ENCODE measurements at places on chromosomes 2 and 18.

DNA sequence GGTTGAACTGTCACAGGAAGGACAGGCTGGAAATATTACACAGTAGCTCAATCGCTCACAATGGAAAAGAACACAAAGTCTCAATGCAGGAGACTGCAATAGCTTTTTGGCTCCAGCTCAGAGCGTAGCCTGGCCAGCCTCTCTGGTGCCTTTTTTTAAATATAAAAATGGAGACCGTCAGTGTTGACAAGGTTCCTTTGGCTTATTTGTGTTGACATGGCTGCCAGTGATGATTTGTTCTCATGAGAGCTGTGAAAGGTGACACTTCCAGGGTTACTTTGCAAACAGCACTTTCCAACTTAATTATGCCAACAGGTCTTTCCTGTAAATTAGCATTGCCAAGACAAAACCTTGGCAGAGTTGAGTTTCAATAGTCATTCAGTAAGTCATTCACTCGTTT lies 70.8 kb downstream of the KCNE4 start:
- DNase-seq: no peak

- DNase-seq: no peak
These were observed 46.6 kb upstream of the TPO start for GRCh38 chr2:1366546-1367134.

- no peak for DNase-seq
These were observed 11.2 kb downstream of the ZNF385B start for GRCh38 chr2:179850188-179850587.

GRCh38 chr2:133169274-133169912 lies 398.9 kb downstream of the NCKAP5 start:
- no peak for DNase-seq

GRCh38 chr2:16641509-16641908 lies 24.1 kb downstream of the CYRIA start:
- no peak for DNase-seq

DNA sequence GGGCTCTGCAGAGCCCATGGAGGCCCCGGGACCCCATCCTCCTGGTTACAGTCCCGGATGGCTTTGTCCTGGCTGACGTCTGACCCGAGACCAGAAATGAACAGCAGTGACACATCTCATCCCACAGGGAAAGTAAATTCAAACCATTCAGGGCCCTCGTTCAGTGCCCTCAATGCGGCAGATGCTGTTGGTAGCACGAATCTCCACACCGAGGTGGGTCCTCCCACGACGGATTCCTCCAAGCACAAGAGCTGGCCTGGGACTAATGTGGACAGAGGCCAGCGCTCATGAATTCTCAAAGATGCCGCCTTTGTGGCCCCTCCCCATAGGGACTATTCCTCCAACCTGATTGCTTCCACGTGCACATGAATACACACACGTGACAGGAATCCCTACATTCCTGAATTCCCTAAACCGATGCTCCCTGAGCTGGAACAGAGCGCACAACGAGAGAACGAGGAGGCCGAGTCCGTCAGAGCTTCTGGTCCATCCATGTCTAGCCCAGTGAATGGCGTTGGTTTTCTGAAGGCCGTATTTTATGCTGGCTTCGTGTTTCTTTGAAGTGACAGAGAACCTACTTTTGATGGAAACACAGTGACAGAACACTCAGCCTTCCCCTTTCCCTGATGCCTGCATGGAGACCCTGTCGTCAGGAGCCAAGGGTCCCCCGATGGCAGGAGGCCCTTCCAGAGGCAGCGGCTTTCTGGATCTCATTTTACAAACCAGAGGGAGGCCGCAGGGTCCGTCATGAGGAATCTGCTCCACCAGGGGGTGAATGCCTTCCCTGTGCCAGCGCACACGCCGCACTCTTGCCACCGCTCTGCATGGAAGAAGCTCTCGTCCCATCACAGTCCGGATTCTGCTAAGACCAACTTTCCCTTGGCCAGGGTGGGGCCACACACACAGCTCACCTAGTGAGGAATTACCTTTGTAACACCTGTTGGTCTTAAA lies 64.3 kb upstream of the SNTG2 start:
- DNase-seq: no peak

DNA sequence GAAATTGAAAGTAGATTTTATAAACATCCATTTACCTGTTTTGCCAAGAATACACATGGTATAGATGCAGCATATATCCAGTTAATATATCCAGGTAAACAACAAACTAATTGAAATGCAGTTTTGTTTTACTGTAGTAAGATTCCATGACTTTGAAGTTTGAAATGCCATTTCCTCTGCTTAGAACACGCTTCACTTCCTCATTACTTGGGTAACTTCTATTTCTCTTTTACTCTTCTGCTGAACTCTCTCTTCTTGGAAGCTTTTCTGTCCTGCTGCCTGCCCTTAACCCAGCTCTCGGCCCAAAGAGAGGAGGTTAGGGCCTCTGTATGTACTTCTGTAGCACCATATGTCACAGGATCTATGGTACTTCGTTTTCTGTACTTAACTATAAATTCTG lies 14.1 kb upstream of the IL1RL2 start:
- DNase-seq: peak; percentile 13

- DNase-seq: no peak
These were observed 301.3 kb upstream of the SKOR2 start for GRCh38 chr18:47552783-47553182.

DNA sequence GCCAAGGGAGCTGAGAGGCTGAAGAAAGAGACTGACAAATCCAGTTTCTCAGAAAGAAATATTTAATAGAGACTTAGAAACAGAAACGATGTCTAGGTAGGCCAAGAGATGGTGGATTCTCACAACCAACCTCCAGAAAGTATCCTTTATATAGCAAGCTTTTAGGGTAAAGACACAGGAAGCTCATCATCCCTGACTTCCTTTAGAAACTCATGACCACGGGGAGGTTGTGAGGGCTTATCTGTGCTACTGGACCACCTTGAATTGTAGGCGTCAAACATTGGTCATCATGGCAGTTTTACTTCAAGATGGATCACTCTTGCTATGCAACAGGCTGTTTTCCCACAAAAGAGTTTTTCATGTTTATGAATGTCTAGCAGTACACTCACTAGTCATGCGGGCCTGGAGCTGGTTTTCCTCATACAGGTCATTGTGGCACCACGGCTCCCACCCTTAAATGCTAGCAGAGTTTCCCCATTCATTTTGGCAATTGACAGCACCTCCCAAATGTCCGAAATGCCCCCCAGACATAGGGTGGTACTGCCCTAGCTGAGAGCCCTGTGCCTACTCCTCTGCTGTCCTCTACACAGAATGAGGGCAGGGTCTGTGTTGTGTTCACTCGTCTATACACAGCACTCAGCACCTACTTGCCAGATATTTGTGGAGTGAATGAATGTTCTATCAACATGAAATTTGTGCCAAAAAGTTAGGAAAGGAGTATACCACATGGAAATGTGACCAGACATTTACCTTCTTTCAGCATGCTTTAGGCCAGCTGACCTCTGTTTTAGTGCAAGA lies 89.0 kb downstream of the TMEM247 start:
- no peak for DNase-seq

GRCh38 chr2:100063459-100063953 lies 78.9 kb downstream of the AFF3 start:
- DNase-seq: no peak

DNA sequence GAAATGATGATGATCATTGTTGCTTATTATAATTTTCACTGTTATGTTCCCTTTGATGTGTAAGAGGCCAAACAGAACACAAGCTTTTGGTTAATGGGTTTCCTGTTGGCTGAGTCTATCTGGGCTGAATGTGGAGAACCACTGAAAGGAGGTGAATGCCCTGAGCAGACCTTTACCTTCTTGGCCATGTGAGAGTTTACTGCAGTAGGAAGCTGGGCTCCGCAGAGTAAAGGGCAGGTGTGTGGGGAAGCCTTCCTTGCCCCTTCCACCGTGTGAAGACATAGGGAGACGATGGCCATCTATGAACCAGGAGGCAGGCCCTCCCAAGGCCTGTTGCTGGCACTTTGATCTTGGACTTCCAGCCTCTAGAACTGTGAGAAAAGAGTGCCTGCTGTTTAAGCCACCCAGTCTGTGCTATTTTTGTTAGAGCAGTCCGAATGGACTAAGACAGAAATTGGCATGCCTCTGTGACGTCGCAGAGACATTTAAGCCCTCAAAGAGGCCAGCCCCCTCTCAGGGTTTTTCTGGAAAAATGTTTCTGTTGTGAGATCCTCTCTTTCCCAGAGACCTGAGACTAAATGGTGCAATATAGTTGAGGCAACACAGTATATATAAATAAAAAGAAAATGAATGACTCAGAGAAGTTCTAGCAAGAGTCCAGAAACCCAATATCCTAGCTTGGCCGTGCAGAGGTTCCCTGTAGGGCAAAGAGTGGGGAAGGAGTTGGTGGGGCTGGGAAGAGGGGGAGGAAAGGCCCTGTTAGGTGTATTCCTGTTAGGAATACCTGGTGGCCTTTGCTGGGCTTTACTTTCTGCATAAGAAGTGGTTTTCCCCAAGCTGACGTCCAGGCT lies 121.9 kb upstream of the LGALSL start:
- no peak for DNase-seq

DNA sequence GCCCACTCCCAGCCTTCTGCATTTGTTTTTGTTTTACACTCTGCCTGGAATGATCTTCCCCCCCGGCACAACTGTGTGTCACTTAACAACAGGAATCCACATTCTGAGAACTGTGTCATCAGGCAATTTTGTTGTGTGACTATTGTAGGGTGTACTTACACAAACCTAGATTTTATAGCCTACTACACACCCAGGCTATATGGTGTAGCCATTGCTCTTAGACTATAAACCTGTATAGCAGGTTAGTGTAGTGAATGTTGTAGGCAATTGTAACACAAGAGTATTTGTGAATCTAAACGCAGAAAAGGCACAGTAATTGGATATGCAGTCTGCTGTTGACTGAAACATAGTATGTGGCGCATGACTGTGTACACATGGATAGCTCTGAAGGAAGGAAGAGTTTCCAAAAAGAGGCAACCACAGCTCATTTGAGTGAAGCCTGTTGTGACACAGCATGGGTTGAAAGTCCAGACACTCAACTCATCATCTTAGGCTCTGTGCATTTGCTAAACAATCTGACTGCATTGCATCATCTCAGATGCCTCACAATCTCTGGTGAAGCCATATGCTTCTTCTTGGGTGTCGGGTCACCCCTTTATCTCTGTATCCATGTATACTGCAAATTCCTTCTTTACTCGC lies 506.6 kb upstream of the SPHKAP start:
- no peak for DNase-seq

All from hematopoietic multipotent progenitor cell treated with erythropoietin and hydrocortisone succinate and interleukin-3 and kit ligand, for 6 days (in vitro differentiated cells).